ENCODE measurements at places on chromosomes 2 and 18. TPM values are rescaled to one million over a fixed set of nuclear protein-coding genes. Genes with fewer than 3 reads are reported as not detected.

DNA sequence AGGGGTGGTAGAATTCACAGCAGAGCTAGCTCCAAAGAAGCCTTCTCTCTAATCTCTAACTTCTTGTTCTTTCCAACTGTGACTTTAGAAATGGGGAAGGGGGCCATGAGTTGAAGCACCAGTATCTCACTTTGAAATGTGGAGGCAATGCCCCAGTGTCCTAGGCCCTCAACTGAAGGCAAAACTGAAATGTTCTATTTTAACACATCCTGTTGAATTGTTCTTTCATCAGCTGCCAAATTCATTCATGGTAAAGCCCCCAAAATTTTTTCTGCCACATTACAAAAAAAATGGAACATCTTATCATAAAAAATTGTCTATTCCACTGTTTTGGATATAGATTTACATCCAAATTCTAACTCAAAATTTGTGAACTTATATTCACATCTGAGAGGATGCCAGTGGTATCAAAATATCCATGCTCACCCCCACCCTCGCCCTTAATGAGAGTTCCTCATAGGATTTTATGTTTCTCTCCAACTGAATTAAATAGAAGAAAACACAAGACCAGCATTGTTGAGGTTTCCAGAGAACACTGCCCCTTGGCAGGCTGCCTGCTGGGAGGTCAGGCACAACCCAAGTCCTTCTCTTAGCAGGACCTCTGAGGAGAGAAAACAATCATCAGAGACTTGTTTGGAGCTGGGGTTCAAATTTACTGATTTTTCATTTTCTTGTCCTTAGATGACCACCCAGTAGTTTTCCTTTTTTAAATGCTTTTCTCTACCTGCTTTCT lies 147.4 kb upstream of the PGAP1 start:
- peak; percentile 59 for DNase-seq

DNA sequence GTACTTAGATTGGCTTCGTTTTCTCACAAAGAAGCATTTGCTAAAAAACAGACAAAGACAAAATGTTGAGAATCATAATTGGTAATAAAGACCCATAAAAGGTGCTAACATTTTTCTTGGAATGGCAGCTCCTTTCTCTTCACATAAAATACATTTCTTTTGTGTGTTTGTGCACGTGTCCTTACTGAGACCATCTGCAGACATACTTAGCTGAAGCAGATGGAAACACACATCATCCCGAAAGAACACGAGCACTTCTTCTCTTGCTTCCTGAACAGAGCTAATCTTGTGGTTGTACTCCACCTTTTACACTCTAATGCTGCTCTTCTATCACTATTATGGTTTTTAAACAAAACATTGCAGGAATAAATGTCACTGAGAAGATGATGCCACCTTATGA lies 142.5 kb downstream of the SPHKAP start:
- DNase-seq, result no peak

DNA sequence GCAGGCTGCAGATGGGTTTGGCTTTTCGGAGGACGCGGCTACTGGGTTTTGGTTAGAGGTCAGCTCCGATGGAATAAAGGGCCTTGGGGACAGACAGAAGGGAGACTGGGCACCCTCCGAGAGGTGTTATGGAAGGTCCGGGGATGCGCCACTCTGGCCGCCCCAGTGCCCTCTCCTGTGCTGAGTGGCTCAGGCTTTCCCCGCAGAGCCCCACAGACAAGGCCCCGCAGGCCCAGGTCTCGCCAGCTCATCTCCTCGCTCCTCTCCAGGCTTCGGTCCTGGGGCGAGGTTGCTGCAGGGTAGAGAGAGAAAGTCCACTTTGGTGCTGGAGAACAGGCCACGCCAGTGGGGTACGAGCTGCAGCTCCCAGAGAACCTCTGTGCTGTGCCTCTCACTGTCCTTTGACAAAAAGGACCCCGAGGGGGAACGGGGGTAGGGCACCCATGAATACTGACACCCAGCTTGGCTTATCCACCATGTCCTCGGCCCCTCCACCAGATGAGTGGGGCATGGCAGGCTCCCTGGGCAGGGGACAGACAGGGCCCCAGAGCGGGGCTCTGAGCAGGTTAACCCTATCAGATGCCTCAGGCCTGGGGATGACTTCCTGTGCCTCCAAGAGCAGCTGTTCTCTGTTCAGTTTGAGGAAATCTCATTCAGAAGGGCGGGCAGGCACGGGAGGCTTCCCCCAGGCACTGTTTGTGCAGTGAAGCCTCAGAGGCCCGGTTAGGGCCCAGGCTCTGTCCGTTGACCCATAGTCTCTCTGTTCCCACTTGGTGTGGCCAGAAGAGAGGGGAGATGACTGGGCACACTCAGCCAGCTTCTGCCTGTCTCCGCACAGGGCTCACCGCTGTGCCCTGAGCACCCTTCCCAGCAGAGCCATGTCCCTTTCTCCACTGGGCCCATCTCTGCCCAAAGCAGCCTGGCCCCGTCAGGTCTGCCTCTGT lies 15.7 kb upstream of the CNNM3 start:
- no peak for DNase-seq

DNA sequence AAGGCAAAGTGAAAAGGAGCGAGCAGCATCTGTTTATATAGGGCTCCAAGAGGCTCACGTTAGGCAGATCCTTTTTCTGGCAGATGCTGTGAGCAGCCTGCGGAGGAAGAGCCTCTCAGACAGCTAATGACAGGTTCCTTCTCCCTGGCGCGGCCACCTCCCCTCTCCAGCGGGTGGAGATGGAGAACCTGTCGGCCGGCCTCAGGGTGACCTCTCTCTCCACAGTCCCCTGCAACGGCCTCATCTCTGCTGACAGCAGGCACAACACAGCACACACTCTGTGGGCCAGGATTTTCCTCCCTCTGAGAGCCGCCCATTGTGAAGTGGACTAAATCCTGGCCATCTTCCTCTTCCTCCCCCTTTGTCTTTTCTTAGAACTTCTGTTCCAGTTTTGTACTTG lies 119.8 kb downstream of the PRKCE start:
- no peak for DNase-seq

DNA sequence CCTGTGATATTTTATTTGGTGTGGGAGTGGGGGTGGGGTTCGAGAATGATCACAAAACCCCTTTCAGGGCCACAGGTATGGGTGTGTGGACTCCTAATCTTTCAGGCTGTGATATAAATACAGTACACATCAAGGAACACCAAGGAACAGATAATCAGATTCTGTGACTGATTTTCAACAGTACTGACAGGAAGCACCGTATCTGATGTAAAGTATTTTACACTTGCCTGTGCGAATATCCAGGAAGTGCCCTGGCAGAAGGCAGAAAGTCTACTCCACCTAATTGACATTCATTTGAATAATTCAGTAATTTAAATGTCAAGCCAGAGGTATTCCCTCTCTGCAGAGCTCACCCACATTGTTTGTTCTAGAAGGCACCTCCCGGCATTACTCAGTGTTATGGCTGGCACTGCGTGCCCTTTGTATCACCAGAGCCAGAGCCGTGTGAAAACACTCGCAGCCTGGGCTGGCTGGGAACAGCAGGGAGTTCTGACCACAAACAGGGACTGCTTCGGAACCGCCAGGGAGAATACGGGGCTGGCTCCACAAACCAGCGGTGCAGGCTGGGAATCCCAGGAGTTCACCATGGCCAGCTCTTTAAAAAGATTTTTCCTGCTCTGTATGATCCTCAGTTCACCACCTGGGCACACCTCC lies 91.8 kb downstream of the ACVR1 start:
- DNase-seq, result peak; percentile 83

DNA sequence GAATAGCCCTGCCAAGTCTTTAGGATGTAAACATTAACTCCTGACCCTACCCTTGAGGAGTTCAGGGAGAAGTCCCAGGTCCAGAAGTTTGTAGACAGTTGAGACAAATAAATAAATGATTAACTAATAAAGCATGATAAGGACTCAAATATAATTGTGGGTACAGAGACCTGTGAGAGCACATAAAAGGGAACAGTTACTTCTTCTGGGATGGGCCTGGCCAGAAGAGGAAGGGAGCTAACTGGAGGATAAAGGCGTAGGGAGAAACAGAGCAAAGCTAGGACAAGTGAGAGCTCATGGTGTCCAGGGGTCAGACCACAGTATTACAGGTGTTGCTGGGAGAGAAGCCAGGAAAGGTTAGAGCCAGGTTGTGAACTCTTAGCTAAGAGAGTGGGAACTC lies 3.0 kb downstream of the LCLAT1 start:
- no peak for DNase-seq

- no peak for DNase-seq
These were observed 97.2 kb downstream of the DCC start for GRCh38 chr18:52437161-52437560.

DNA sequence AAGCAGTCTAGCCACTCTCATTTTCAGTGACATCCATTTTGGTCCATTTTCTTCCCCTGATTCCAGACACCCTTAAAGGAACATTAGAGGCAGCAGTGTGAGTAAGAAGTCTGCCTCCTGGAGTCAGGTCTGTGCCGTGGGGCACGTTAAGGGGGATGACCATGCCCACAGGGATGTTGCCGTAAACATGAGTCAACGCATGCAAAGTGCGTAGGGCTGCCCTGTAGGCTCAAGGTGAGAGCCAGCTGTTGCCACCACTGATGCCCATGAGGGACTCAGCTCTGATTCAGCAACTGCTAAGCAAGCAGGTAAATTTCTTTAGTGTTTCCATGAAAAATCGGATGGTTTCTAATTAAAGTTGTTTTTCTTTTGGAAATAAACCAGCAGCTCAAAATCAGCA lies 61.4 kb upstream of the TFCP2L1 start:
- DNase-seq, result no peak

The SEPTIN2 gene
- 350 TPM for total RNA-seq

The NIF3L1 gene
- total RNA-seq, result 38.3 TPM

The FAP gene
- total RNA-seq, result 102 TPM

The ZAP70 gene
- total RNA-seq, result not detected

The SERPINB5 gene
- not detected for total RNA-seq

Measured in LHCN-M2 (cell line).